Renal cortex interstitium (tissue), 15 donors: ENCODE measurements at places on chromosomes 3 and 15. TPM values are rescaled to one million over a fixed set of nuclear protein-coding genes. Genes with fewer than 3 reads are reported as not detected.

- DNase-seq, result no peak
These were observed 334.4 kb downstream of the FGF12 start for GRCh38 chr3:192392986-192393385.

DNA sequence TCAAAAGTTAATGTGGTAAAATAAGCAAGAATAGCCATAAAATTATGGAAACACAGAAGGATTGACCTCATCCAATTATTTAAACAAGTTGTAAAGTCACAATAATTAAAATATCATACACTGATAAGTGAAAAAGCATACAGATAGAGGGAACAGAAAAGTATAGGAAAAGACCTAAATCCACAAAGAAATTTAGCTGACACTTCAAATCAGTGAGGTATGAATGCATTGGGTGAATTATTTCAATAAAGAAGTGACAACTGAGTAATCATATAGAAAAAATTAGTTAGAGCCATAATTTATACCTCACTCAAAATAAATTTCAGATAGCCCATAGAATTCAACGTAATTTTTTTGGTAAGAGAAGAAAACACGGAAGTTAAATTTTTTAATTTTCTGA is 25.1 kb downstream of the TFDP2 start:
- DNase-seq, result no peak

DNA sequence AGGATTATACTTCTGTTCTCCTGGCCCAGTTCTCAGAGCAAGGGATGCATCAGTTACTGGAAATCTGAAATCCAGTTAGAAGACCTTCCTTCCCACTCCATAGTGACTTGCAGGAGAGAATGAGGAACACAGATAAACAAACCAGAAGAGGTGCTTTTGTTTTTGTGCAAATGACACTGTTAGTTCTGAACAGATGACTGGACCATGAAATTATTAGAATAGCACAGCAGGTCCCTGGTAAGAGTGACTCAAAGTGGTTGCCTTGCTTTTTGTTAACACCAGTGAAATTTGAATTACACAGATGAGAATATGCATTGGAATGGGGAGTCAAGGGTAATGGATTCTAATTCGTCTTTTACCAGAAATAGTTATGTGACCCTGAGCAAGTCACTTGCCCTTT is 30.4 kb upstream of the LRIG1 start:
- DNase-seq, result no peak

GRCh38 chr3:33317963-33318709 is 40.9 kb downstream of the FBXL2 start:
- DNase-seq, result no peak

DNA sequence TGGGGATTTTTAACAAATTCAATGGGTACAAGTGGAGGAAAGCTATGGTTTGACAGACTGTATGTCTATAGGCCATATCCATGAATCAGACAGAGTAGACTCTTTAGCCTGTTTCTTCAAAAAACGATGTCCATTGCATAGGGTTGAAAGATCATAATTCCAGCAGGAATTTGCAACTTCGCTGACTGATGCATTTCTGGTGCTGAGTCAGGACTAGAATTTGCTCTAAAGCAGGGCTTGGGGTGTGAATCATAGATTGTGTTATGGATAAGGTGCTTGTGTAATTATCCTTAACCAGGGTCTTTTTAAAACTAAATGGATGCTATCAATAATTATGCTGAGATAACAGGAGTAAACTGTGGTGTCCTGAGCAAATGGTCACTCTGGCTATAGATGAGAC is 200.4 kb upstream of the TBC1D5 start:
- DNase-seq, result no peak

Gene CDCP1
- 1.1 TPM for polyA plus RNA-seq

Gene CHRNA7
- 16.3 TPM for polyA plus RNA-seq

Gene SCN5A
- 1.1 TPM for polyA plus RNA-seq
